ENCODE measurements at places on chromosomes 2 and 18. TPM values are rescaled to one million over a fixed set of nuclear protein-coding genes. Genes with fewer than 3 reads are reported as not detected.

- no peak overlapping the region for H3K4me3 ChIP-seq
- no peak overlapping the region for H3K27ac ChIP-seq
- DNase-seq, result no peak
- H3K36me3 ChIP-seq, result no peaks in the 10 kb centered on the region
- no peaks in the 10 kb centered on the region for H3K4me1 ChIP-seq
Observed at GRCh38 chr18:31321719-31322118, 3.8 kb downstream of the DSG1 start.

HOXD13 gene
- total RNA-seq, result 0.06 TPM

- H3K27ac ChIP-seq, result no peak overlapping the region
- no peak overlapping the region for H3K4me3 ChIP-seq
- H3K27me3 ChIP-seq, result no peaks in the 10 kb centered on the region
- peaks cover 29% of the 10 kb centered on the region for H3K4me1 ChIP-seq
- H3K36me3 ChIP-seq, result peaks cover 7% of the 10 kb centered on the region
- no peak for DNase-seq
Observed at GRCh38 chr18:48459016-48459415, 49.8 kb upstream of the ZBTB7C start.

MBD5 gene
- 6.5 TPM for total RNA-seq

GRCh38 chr2:24164416-24164973 is 10.4 kb upstream of the FAM228A start:
- H3K4me3 ChIP-seq, result no peak overlapping the region
- H3K4me1 ChIP-seq, result no peaks in the 10 kb centered on the region
- no peak overlapping the region for H3K27ac ChIP-seq

DNA sequence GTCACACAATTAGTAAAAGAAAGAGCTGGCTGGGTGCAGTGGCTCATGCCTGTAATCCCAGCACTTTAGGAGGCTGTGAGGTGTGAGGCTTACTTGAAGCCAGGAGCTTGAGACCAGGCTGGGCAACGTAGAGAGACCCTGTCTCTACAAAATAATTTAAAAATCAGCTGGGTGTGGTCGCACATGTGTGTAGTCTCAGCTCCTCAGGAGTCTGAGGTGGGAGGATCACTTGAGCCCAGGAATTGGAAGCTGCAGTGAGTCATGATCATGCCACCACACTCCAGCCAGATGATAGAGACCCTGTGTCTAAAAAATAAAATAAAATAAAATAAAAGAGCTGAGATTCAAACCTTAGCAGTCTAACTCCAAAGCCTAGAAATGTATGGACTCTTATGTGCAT is 39.0 kb upstream of the NEDD4L start:
- peaks cover 30% of the 10 kb centered on the region for H3K4me1 ChIP-seq
- no peaks in the 10 kb centered on the region for H3K27me3 ChIP-seq
- H3K4me3 ChIP-seq, result no peak overlapping the region
- H3K27ac ChIP-seq, result peak overlapping the region; percentile 76

GRCh38 chr18:61833387-61833786 is 59.4 kb downstream of the RNF152 start:
- H3K27ac ChIP-seq, result 0 out of 2 replicates have a peak overlapping the region, but pooled peaks have one; percentile 0
- H3K4me1 ChIP-seq, result peaks cover 37% of the 10 kb centered on the region
- H3K27me3 ChIP-seq, result no peaks in the 10 kb centered on the region
- H3K4me3 ChIP-seq, result no peak overlapping the region

- H3K27me3 ChIP-seq, result no peaks in the 10 kb centered on the region
- no peaks in the 10 kb centered on the region for H3K36me3 ChIP-seq
- peak; percentile 85 for DNase-seq
- no peak overlapping the region for H3K4me3 ChIP-seq
- H3K27ac ChIP-seq, result peak overlapping the region; percentile 30
Observed at GRCh38 chr2:45237850-45238542, 228.7 kb upstream of the SIX2 start.

GRCh38 chr2:218980735-218981389 is 4.1 kb downstream of the FEV start:
- no peak overlapping the region for H3K27ac ChIP-seq
- no peaks in the 10 kb centered on the region for H3K36me3 ChIP-seq
- peaks cover 59% of the 10 kb centered on the region for H3K27me3 ChIP-seq
- no peak overlapping the region for H3K4me3 ChIP-seq

DNA sequence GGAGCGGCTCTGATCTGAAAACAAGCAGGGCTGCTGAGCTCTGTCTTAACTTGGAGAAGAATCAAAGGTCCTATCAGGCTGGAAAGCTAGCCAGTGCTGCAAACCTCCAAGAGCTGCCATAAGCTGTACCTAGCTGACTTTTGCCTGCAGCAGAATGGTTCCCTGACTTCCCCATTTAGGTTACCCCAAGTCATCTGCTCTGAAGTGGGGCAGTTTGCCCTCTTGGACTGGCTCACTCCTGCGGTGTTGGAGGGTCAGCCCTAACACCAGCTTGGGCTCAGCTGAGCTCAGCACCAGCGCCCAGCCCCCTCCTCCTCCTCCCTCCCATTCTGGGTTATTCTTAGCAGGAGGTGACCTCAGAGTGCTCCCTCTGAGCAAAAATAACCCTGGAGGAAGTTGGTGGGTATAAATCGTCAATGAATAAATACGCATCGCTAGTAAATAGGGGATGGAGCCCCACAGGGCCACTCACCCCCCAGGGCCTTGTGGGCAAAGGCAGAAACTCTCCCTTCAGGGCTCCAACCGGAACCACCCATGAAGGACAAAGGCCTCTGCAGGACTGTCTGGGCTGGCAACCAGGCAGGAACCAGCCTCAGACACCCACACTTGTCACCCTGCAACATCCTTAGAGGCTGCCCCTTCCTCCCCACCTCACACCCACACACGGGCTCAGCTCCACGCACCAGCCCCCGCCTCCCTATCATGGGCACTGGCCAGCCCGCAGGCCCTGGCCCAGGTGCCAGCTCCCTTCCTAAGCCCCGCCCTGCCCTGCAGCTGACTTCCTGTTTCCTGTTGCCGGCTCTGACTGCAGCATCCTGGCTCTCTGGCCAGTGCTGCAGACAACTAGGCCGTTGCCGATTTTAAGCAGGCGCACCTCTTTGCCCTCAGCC is 46.9 kb downstream of the DNMT3A start:
- H3K27me3 ChIP-seq, result no peaks in the 10 kb centered on the region
- H3K4me3 ChIP-seq, result no peak overlapping the region
- H3K27ac ChIP-seq, result no peak overlapping the region
- no peak for DNase-seq
- H3K4me1 ChIP-seq, result peaks cover 4% of the 10 kb centered on the region

GRCh38 chr2:74618410-74619083 is 29.6 kb downstream of the M1AP start:
- H3K27ac ChIP-seq, result no peak overlapping the region

DNA sequence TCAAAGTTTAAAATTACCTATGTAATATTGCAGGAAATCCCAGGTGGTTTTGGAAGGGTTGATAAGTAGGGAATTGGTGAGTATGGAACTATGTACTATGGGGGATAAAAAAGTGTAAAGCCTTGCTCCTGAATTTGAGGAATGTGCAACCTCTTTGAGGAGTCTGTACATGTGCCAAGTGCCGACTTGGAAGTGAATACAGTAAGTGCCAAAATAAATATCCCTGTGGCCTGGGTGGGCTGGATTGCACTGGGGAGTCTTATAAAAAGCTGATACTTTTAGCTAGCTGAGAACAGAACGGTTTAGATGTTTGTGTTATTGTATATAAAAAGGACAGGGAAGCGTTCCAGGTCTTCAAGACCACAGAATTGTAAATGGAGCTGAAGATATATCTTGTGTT is 317.1 kb upstream of the LRRTM1 start:
- peak; percentile 46 for DNase-seq
- no peak overlapping the region for H3K27ac ChIP-seq
- no peaks in the 10 kb centered on the region for H3K36me3 ChIP-seq
- peaks cover 5% of the 10 kb centered on the region for H3K4me1 ChIP-seq
- no peak overlapping the region for H3K4me3 ChIP-seq

GIGYF2 gene
- total RNA-seq, result 51.0 TPM

DNA sequence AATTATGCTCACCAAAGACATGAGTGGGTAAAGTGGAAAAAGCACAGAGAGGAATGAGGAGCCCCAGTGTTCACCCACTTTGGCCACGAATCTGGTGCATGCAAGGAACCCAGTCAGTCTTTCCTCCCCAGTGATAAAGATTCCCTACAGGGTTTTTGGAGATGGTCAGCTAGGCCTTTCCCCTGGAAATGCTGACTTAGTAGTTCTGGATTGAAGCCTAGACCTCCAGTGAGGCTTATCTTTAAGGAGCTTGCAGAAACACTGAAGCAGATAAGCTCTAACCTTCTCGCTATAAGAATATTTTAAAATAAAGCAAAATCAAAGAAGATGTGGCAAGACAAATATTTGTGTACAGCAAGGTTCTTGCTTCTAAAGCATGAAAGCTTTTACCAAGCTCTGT is 178.3 kb upstream of the CCDC68 start:
- no peaks in the 10 kb centered on the region for H3K36me3 ChIP-seq
- H3K27ac ChIP-seq, result no peak overlapping the region
- H3K27me3 ChIP-seq, result no peaks in the 10 kb centered on the region
- H3K4me1 ChIP-seq, result peaks cover 4% of the 10 kb centered on the region
- DNase-seq, result no peak

Data from SJSA1 (cell line).